ENCODE measurements at places on chromosomes 12 and 14. TPM values are rescaled to one million over a fixed set of nuclear protein-coding genes. Genes with fewer than 3 reads are reported as not detected.

GRCh38 chr12:4866299-4866698, 43.4 kb upstream of the KCNA1 start:
- DNase-seq = no peak

DNA sequence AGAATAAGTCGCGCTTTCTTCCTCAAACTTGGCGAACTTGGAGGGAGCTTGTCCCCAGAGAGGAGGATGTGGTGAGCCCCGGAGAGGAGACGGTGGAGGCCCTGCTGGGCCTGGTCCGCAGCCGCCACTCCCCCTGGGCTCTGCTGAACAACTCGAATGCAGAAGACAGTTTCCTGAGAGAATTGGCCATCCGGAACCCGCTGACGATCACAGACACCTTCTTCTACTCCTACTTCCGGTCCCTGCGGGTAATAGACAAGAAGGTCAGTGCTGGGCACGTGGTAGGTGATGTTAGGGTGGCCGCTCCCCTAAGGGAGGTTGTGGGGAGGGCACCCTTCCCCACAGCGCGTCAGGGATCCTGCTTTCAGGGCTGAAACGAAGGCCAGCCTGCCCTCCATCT, 1.6 kb downstream of the LRRC43 start:
- DNase-seq = no peak

DNA sequence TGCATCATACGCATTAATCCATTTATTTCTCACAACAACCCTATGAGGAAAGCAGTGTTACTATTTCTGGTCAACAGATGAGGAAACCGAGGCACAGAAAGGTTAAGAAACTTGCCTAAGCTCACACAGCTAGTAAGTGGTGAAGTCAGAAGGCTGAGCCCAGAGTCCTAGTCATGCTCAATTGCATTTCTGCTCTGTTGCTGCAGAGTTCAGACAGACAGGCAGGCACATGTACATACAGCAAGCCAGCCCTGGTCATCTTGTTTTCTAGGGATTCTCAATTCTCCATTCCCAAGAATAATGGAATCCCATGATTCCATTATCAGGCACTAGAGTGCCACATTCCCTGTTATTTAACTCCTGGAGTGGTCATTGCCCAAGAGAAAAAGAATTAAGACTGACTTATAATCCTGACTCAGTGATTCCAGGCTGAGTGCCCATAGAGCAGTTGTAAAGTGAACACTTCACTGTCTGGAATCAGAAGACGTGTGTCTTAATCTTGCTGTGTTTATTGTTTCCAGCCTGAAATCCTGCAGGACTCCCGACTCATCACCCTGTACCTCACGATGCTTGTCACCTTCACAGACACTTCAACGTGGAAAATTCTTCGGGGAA, 10.7 kb downstream of the UBE3B start:
- DNase-seq = no peak

HOXC12 gene
- not detected for total RNA-seq

Measured in Karpas-422 (cell line).